Right cardiac atrium (tissue), 5 donors: ENCODE measurements at places on chromosomes 7 and 10. TPM values are rescaled to one million over a fixed set of nuclear protein-coding genes. Genes with fewer than 3 reads are reported as not detected.

Gene SMURF1
- total RNA-seq, result 9.5 TPM

Gene LIPA
- total RNA-seq, result 34.7 TPM

Gene C10orf62
- 0.25 TPM for total RNA-seq

Gene BAIAP2L1
- 1.1 TPM for total RNA-seq

DNA sequence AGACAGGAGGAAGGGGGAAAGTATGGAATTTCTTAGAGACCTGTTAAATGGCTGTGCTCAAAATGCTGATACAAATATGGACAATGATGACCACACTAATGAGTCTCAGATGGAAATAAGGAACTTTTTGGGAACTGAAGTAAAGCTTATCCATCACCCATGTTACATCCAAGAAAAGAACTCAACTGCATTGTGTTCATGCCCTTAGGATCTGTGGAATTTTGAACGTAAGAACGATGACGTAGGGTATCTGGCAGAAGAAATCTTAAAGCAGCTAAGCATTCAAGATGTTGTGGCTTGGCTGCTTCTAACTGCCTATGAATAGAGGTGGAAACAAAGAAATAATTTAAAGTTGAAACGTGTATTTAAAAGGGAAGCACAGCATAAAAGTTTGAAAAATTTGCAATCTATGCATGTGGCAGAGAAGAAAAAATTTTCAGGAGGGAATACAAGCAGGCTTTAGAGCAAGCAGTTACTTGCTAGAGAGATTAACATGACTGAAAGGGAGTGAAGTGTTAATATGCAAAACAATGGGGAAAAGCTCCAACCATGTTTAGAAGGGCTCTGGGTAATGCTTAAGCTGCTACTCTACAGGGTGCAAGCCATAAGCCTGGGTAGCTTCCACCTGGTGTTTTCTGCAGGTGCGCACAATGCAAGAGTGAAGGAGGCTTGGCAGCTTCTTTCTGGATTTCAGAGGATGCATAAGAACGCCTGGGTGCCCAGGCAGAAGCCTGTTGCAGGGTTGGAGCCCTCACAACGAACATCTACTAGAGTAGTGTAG, 499.7 kb upstream of the SEMA3D start:
- DNase-seq, result no peak

- DNase-seq, result no peak
Observed at GRCh38 chr10:88039496-88040200, 176.2 kb downstream of the PTEN start.

DNA sequence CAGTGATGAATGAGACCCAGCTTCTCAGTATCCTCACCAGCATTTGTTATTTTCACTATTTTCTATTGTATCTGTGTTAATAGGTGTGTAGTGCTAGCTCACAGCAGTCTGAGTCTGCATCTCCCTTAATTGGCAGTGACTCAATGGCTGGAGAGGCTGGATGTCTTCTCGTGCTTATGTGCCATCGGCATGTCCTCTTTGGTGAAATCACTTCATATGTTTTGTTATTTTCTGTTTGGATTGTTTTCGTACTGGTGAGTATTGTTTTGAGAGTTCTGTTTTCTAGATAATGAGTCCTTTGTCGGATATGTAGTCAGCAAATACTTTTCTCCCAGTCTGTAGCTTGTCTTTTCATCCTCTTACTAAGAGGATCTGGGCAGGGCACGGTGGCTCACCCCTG, 66.1 kb downstream of the AMZ1 start:
- no peak for DNase-seq

DNA sequence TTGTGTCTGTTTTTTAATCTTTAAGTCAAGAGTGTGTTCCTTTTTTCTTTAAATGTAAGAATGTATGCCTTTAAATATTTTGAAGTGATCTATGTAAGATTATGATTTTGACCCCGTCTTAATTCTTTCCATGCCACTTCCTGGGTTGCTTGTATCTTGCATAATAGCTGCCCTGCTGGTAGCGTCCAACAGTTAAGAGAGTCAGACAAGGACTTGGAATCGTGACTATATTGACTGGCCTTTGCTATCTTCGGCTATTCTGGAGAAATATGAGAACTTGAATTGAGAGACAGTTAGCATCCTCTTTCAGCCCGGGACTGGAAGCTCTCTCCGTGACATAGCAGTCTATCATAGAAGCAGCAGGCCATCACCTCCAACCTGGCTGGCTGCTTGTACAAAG, 13.0 kb downstream of the NRP1 start:
- DNase-seq, result no peak

- no peak for DNase-seq
Observed at GRCh38 chr7:41910940-41911600, 208.2 kb upstream of the INHBA start.

DNA sequence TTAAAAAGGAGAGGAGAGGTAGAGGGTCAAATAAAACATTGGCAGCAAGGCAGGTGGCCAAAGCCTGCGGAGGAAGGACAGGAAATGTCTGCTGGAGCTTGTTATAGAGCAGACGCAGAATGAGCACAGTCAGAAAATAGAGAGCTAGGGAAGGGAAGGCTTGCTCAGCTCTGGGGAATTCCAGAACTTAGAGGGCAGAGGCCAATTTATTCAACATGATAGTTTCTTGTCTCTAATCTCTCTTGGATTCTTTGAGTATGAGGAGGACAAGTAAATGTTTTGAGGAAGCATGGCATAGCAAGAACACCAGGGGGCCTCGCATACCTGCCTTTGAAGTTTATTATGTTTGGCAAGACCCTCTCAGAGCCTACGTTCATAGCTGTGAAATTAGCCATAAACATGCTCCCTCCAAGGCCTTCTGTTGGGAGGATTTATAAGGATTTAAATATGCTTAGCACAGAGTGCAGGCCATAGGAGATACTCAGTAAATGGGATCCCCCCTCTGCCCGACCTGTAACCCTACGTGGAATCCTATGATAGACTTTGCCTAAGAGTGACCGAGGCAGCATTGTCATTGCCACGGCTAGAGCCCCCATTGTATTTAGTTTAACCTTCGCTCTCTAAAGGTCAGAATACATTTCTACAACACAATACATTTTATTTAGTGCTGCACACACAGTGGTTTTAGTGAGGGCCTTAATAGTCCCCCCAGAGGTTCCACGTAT, 293.9 kb downstream of the CCDC3 start:
- DNase-seq, result peak; percentile 59

GRCh38 chr10:30169342-30169741, 110.0 kb upstream of the JCAD start:
- DNase-seq, result no peak

- DNase-seq, result no peak
Observed at GRCh38 chr7:16741676-16742075, 11.9 kb upstream of the TSPAN13 start.

GRCh38 chr7:75667938-75668337, 70.8 kb downstream of the HIP1 start:
- no peak for DNase-seq

- no peak for DNase-seq
Observed at GRCh38 chr7:12217311-12217710, 6.2 kb downstream of the TMEM106B start.
